Astrocyte of the hippocampus (primary cell): ENCODE measurements at places on chromosomes 4 and X.

DNA sequence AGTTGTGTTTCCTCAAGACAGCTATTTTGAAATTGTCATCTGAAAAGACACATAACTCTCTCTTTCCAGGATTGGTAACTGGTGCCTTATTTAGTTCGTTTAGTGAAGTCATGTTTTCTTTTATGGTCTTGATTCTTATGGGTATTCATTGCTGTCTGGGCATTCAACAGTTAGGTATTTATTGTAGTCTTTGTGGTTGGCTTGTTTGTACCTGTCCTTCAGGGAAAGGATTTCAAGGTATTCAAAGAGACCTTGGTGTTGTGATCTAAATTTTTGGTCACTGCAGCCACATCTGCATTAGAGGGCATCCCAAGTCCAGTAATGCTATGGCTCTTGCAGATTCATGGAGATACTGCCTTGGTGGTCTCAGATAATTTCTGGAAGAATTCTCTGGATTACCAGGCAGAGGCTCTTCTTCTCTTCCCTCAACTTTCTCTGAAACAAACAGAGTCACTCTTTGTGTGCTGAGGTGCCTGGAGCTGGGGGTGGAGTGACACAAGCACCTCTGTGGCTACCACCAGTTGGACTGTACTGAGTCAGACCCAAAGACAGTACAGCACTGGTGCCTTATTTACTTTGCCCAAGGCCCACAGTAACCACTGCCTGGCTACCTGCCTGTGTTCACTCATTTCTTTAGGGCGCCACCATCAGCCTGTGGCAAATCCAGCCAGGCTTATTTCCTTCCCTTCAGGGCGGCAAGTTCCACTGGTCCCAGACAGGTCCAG is 620.4 kb downstream of the KCNIP4 start:
- no peak for DNase-seq

DNA sequence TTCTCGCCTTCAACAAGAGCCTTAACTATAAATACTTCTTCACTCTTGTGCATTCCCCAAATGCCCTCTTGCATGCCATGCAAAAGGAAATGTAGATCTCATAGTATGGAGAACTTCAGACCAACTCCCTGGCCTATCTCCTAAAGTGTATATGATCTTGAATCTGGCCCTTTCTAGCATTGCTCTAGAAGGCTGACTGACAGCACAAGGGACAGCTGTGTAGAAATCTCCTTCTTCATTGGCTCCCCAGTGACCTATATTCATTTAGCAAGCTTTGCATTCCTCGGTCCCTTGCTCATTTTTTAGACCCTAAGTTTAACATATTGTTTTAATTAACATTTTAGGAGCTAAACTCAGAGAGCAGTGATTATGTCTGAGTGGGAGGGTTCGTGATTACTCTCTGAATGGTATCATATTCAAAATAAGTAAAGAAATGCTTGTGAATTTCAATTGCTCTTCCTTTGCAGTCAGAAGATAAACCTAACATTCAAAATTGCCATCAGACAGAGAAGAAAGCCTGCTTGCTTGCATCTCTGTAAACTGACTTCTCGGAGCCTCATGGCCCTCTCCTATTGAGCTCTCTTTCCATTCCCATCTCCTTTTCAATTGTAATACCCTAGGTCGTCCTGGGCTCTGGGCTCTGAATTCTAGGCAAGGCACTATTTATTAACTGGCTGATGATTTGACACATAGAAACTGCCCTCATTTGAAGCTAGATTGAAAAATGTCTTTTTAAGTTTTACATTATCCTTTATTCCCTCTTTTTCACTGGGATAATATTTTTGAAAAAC is 120.3 kb upstream of the PRKG2 start:
- no peak for DNase-seq

GRCh38 chr4:67204441-67204840 is 340.9 kb downstream of the CENPC start:
- peak; percentile 5 for DNase-seq

DNA sequence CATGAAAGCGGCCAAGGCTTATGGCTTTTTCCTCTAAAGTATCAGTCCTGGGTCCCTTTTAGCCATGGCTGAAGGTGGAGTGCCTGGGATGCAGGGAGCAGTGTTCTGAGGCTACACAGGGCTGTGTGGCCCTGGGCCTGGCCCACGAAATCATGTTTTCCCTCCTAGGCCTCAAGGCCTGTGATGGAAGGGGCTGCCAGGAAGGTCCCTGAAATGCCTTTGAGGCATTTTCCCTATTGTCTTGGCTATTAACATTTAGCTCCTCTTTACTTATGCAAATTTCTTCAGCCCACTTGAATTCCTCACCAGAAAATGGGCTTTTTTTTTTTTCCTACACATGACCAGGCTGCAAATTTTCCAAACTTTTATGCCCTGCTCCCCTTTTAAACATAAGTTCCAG is 657.0 kb downstream of the DACH2 start:
- no peak for DNase-seq
